Glutamatergic neuron (in vitro differentiated cells): ENCODE measurements at places on chromosomes 3 and 15.
A peak's percentile ranks its signal among the peaks of the same experiment; 100 is the strongest.

DNA sequence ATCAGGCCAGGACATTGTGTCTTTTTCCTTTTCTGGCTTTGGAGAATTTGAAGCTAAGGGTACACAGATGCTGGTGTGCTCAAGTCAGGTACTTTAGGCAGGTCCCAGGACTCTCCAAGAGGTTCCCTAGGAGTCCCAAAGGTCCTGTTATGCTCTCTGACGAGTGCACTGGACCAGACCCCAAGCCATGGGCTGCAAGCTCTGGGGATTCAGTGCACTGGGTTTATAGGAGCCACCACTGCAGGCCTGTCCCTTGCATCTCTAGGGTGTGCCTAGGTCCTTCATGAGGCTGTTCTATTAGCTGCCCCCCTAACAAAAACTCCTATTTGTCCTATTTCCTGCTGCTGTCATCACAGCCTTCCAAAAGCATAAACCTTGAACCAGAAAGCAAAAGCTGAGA, 31.9 kb upstream of the BFSP2 start:
- no peak for DNase-seq

GRCh38 chr3:47313341-47314055, 30.8 kb downstream of the KLHL18 start:
- no peak for DNase-seq

DNA sequence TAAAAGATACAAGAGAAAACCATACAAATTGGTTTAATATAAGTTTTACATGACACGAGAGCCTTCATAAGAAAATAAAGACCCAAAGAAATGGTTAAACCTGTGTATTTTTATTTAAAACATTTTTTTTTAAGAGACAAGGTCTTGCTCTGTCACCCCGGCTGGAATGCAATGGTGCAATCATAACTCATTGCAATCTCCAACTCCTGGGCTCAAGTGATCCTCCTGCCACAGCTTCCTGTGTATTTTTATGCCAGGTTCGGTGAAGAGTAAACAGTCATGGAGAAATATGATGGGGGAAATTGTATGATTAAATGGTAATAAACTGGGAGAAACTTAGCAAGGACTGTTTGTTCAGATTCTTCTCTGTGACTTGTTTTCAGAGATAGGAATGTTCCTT, 441.0 kb downstream of the TUSC7 start:
- no peak for DNase-seq

DNA sequence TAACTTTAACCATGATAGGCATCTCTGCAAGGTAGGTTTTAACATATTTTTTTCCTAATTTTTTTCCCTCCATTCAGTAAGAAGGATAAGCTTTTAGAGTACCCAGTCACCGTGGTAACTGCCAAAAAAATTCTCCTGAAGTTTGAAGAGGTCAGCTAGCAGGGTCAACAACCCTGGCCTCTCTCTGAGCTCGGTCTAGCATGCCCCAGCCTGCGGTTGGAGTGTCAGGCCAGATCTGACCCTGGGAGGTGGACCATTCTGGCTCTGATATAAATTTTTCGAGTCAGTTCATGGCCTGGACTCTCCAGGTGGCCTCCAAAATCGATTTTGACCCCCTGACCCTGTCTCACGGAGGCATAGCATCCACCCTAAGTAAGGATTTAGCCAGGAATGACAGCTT, 29.7 kb downstream of the SOX2 start:
- DNase-seq: no peak

DNA sequence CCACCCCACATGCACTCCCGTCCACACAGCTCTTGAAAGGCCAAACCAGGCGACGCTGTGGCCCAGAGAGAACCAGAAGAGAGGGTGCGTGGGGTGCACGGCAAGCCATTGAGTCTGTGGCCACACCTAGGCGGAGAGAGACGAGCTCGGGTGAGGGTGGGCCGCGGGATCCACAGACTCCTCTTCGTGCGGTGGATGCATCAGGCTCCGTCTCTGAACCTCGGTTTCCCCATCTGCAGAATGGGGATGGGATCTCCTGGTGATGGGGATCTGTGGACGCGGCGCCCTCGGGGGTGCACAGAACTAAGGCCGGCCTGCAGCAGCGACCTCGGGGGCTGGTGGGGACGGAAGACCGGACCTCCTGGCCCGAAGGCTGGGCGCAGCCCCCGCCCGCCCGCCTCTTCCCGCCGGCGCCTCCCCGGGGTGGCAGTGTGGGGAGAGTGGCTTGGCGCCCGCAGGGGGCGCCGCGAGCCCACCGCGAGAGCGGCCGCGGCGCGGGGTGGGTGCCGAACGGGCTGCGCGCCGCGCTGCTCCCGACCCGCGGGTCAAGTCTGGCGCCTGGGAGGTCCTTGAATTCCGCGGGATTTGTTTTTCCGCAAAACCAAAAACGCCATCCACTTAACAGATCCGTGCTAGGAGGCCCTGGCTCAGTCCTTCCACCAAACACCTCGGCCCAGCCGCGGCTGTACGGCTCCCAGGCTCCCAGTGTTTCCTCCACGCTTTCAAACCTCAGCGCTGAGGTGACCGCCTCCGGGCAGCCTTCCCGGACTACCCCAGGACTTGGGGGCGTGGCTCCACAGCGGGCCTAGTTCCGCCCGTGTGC, 13.2 kb upstream of the ADPGK start:
- peak; percentile 69 for DNase-seq

DNA sequence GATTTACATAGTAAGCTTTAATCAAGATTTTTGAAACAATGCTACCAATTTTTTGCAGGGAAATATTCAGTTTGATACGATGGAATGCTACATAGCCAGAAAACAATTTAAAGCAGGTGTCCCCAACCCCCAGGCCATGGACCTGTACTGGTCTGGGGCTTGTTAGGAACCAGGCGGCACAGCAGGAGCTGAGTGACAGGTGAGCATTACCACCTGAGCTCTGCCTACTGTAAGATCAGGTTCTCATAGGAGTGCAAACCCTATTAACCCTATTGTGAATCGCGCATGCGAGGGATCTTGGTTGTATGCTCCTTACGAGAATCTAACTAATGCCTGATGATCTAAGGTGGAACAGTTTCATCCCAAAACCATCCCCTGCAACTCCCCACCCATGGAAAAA, 322.6 kb upstream of the NECTIN3 start:
- no peak for DNase-seq

DNA sequence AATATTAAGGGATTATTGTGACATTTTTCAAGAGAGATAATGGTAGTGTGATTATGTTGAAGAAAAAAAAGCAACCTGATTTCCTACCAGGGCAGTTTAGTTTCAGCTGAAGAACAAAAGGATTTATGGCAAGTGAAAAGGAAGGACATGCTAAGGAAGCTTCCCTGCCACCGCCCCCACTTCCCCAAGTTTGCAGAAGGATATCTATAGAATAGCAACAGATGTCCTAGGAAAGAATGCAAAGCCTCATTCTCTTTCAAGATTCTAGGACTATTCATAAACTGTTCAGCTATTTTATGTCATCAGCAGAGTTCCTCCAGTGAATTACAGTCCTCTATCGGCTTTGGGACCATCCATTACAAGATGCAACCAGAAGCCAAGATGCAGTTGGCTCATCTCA, 160.8 kb downstream of the SATB1 start:
- no peak for DNase-seq

DNA sequence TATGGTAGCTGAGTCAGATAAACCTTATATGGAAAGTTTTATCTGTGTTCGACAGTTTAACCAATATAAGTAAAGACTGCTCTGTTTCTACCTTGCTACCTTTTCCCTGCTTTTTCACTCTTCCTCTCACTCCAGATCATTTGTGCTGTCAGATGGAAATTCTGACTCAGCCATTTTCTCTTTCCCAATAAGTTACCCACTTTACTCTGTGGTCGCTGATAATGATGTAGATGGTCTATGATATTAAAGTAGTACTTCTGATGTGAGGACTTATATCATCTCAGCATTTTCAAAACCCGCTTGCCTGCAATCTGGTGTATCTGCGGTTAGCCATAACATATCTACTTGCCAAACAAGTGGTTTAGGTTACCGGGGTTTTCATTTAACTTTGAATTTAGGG, 15.0 kb upstream of the UTS2B start:
- no peak for DNase-seq

DNA sequence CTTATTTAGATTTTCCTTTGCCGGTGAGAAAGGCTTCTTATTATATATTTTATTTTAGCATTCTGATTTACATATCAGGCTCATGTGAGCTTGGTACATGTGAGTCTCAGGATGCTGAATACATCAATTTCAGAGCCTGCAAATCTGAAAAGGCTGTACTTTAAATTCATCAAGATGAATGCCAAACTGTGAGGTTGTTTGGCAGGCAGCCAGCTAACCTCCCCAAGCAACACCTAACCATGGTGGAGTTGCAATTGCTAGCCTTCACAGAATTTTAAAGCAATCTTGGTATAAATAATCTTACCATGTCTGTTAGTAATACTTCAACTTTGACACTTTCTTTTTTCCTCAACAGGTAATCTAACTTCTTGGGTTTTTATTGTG, 252.5 kb downstream of the CDIN1 start:
- DNase-seq: no peak

DNA sequence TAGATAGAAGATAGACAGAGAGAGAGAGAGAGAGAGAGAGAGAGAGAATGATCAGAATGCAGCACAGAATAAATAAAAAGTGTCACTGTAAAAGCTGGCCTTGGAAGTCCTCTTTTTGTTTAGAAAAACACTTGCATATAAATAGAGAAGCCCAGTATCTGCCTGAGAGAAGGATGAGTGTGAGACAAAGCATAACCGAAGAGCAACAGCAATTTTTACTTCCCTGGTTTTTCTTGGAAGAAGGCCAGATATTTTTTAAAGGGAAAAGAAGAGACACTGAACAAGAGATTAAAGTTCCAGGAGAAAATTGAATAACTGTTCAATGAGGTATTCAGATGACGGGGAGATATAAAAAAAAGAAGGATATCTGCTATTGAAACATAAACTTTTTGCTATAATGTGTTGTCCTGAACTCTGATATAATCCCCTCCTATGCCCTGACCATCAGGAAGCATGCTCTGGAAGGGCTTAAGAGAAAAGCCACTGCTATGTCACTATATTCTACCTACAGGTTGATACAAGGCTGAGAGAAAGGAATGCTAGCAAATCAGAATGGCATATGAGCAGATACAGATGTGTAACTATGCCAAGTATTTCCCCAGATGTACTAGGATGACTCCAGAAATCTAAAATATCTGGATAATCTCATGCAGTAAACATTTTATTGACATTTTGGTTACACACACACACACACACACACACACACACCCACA, 358.9 kb downstream of the RBMS3 start:
- no peak for DNase-seq

DNA sequence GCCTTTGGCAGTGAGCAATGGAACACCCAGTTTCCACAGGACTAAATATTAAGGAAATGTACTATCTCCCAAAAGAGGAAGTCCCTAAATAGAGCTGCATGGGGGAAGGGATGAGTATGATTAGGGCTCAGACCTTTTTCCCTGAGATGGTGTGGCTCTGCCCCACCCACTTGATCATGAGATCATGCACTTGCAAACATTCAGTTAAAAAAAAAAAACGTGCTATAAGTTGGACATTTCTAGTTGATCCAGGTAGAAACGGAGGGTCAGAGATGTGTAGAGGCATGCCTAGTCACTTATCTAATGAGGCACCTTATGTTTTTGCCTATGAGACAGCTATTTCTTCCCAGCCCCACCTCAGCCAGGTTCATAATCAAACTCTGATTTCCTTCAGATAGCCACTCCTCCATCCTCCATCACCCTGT, 24.5 kb upstream of the SSR3 start:
- DNase-seq: no peak
